ENCODE measurements at places on chromosomes 3 and 15.

- no peak for DNase-seq
Measured at GRCh38 chr3:87997298-87997697, 61.5 kb downstream of the CGGBP1 start.

DNA sequence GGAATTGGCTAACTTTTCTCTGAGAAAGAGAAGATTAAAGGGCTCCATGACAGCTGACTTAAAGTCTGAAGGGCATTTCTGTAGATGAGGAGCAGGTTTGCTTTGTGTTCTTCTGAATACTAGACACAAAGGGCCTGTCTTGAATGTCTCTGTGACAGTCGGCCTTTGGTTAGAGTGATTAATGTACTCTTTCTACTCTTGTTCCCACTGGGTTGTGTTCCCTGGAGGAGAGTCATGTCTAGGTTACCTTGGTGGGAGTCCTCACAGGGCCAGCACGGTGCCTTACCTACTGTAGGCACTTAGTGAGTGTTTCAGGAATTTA, 66.1 kb downstream of the MAP2K5 start:
- DNase-seq, result no peak

- DNase-seq, result no peak
Measured at GRCh38 chr3:4800595-4800994, 178.6 kb upstream of the BHLHE40 start.

GRCh38 chr3:131907796-131908195, 127.0 kb downstream of the CPNE4 start:
- no peak for DNase-seq

GRCh38 chr3:17014709-17015108, 130.0 kb downstream of the PLCL2 start:
- no peak for DNase-seq

DNA sequence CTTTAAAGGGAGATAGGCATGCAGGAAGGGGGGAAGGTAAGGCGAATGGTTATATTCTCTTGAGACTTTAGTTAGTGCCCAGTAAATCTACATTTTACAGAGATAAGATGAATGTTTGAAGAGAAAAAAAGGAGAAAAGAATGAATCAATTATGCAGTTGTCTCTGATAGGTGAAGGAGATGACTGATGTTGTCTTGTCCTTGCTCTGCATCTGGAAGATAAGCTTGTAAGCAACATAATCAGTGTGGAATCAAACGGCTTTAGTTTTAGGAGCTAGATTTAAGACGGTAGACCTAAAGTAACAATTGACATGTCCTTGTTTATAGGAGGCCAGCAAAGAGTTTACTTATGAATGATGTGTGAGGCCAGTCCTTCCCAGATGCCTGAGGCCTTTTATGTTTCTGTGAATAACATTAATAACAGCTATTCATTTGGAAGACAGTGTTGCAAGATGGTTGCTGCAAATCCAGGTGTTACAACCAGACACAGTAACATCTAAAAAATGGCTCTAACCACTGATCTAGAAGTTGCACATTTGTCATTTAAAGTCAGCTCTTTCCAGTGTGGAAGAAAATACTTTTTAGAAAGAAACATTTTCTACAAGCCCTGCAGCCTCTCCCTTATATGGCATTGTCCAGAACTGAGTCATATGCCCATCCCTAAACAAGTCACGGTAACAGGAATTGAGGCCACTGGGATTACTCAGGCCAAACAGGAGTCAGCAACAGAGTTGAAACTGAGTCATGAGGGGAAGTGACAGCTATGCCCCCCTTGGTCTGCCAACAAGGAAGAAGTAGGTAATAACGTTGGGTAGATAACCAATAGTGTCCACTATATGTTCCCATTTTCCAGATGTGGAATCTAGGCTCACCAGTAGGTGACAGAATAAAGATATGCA, 77.5 kb upstream of the FBN1 start:
- DNase-seq, result no peak

GRCh38 chr15:98035577-98036010, 75.1 kb downstream of the ARRDC4 start:
- no peak for DNase-seq

DNA sequence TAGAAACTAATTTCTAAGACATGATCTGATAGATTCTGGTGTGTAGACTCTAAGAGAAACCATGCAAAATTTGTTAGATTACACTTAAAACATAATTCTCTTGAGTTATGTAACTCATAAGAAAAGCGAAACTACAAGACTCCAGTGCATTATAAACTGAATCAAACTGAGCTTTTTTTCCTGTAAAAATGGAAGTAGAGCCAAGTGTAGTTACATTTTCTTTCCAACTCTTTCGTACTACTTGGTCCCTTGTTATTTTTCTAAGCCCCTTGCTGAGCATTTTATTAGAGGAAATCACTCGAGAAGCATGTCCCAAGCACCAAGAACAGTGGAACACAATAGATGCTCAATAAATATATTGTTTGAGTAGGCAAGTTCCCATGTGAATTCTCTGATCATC, 130.2 kb downstream of the GADL1 start:
- DNase-seq, result no peak
